ENCODE measurements at places on chromosomes 13 and 19. TPM values are rescaled to one million over a fixed set of nuclear protein-coding genes. Genes with fewer than 3 reads are reported as not detected.

Gene KCNC3
- total RNA-seq, result under 0.01 TPM

Gene TGFBR3L
- not detected for total RNA-seq

Gene ZNF583
- 2.6 TPM for total RNA-seq

Gene KLK8
- total RNA-seq, result not detected

Gene PSG1
- total RNA-seq, result 1.1 TPM

Gene CPT1C
- 11.9 TPM for total RNA-seq

Gene MAMSTR
- total RNA-seq, result 0.67 TPM

Gene NFIX
- 7.1 TPM for total RNA-seq

Gene OR10H1
- not detected for total RNA-seq

Gene ZNF763
- 0.27 TPM for total RNA-seq

Gene TMEM221
- not detected for total RNA-seq

Gene ZFP28
- total RNA-seq, result 4.2 TPM

Gene RFXAP
- total RNA-seq, result 2.0 TPM

Gene CEACAM4
- not detected for total RNA-seq

Gene N4BP2L1
- total RNA-seq, result 5.9 TPM
